ENCODE measurements at places on chromosomes 2 and 18.

GRCh38 chr2:75679556-75679955, 31.2 kb downstream of the GCFC2 start:
- DNase-seq: no peak

- DNase-seq: no peak
Measured at GRCh38 chr2:5895284-5895683, 203.1 kb downstream of the SOX11 start.

- no peak for DNase-seq
Measured at GRCh38 chr2:142673836-142674235, 203.6 kb upstream of the KYNU start.

DNA sequence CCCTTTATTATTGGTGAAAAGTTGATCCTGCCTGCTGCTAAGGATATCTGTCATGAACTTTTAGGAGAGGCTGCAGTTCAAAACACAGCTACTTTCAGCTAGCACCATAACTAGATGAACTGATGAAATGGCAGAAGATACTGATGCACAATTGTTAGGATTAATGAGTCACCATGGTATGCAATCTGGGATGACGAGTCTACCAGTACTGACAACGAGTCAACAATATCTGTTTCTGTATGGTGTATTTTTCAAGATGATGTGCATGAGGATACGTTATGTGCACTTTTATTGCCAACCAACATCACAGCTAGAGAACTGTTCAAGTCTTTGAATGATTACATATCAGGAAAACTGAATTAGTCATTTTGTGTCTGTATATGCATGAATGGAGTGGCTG, 68.7 kb downstream of the NETO1 start:
- DNase-seq: peak; percentile 33

GRCh38 chr2:174776675-174777074, 12.4 kb upstream of the CHRNA1 start:
- DNase-seq: no peak

DNA sequence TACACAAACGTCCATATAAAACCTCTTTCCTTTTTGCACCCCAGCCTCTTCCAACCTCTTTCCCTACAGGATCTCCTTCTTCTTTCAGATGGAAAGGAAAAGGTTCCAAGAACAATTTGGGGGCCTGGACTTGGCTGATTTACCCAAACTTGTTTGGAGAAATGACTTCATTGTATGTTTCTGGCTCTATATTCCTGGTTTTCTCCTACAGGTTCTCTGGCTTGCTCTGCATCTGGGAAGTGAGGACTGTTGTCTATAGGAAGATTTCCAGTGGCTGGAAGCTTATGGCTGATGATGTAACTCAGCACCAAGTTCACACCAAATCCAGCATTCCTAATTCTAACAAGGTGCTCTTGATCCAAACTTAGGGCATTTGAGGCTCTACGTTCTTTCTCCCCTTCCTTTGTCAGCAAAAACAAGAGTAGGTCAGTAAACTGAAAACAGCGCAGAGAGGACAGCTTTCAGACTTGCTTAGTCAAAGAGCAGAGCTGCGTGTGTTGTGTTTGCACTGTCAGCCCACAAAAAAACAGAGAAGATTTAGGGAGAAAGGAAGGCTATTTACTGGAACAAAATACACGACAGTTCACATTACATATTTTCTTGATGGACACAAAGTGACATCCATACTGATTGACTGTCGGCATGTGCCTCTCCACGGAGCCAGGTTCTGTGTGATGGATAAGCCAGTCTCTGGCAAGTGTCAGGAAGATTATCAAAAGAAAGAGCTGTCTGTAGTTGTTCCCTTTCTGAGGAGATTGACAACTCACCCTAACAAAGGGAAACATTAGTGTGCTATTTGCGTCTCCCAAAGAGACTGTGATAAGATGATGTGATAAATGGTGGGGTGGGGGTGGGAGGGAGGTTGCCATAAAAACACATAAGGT, 39.7 kb downstream of the CDCA7 start:
- no peak for DNase-seq

GRCh38 chr18:32025744-32026143, 7.1 kb downstream of the RNF125 start:
- no peak for DNase-seq

DNA sequence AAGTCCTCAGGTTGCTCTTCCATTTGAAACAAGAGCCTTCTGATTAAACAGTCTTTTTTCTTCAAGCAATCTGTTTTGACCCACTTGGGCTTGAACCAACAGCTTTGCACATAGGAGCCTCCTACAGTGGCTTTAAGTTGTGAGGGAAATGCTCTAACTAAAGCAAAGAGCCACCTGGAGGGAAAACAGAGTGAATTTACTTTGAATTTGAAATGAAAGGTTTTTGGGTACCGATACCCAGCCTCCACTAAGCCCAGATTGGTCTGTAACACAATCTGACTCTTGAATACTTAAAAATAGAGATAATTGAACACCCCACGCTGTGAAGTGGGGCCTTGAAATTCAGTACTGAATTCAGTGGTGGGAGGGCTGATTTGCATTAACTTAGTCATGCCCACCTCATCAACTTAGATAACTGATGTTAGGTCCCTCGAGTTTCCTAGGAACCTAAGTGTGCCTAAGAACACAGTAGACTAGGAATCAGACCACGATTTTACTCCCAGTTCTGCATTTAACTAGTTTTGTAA, 56.3 kb upstream of the ACVR1C start:
- no peak for DNase-seq

- no peak for DNase-seq
Measured at GRCh38 chr2:84938194-84938879, 32.6 kb upstream of the KCMF1 start.

DNA sequence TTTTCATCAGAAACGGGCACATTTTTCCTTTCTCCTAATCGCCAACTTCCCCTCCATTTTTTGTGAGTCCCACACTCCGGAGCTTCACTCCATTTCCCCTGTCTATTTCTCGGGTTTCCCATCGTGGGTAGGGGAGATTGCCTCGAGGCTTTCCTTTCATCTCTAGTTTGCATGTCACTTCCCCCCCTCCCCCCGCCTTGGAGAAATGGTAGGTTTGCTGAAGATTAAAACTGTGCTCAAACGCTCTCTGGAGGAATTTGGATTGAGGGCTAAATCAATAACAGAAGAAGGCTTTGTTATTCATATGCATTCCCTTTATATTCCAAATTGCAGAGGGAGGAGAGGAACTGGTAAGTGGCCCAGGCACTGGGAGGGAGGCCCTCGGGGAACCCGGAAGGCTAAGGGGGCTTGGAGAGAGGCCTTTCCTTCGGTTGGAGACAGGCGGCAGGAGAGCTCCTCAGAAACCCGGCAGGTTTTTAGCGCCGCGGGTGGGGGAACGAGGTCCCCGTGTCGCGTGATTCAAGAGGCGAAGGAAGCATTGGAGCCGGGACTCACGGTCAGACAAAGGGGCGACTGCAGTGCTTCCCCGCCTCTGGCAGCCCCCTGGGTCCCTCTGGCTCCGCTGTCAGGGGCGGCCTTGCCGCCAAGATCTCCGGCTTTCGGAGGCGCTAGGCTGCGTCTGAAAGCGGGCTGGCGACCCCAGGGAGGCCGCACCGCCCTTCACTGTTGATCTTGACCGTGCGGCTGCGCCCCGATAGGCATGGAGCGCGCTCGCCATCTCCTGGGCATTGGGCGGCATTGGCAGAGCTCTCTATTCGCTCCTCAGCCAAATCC, 2.4 kb upstream of the HOXD12 start:
- peak; percentile 93 for DNase-seq

Data from DMS53 (cell line).